ENCODE measurements at places on chromosomes 11 and 22. TPM values are rescaled to one million over a fixed set of nuclear protein-coding genes. Genes with fewer than 3 reads are reported as not detected.

DNA sequence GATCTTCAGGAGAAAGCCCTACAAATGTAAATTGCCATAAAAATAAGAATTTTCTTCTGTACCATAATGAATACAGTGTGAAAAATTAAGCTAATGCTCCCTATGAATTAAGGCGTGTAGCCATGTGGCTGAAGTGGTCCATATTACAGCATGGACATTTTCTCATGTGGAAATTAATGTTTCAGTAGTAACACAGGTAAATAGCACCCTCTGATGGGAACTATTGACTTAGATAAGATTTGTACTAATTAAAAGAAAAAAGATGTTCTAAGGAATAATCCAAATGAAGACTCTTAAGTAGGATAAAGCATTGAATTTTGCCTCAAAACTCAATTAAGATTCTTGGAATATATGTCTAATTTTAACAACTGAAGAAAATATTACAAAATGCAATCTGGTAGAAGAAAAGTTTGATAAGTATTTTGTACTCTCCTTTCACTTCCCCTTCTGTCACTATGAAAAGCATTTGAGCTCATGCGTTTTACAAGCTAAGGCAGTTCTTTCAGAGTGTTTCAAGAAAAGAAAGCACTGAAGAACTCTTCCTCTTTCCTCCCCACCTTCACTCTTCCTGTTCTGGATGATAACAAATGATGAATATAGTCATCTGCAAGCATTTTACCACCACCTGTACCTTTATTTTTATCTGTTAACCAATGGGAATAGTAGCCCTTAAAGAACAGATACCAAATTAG is 9.9 kb upstream of the OR8D2 start:
- DNase-seq, result no peak

GRM5 gene
- total RNA-seq, result not detected

DNA sequence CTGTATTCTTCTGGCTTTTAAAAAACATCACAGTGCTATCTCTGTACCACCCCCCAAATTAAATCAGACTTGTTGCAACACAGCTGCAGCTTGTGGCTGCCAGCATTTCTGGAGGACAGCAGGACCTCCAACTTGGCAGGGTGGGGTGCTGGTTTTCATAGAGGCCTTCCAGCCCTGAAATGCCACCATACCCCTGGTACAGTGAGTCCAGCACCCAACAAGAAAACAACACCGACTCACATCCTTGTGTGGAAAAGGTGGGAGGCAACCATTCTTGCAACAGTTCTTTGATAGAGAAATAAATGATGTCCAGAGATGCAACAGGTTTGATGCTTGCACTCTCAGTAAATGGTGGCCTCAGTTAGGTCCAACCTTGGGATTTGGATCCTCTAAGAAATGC is 96.0 kb downstream of the ABTB2 start:
- no peak for DNase-seq

DNA sequence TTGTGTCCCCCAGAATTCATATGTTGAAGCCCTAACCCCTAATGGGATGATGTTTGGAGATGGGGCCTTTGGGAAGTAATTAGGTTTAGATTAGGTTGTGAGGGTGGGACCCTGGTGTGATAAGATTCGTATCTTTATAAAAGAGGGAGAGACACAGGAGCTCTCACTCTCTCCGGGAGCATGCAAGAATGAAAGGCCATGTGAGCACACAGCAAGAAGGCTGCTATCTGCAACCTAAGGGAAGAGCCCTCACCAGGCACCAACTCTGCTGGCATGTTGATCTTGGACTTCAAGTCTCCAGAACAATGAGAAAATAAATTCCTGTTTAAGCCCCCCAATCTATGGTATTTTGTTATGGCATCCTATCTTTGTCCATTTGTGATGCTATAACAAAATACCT is 97.3 kb downstream of the ELP4 start:
- no peak for DNase-seq

DNA sequence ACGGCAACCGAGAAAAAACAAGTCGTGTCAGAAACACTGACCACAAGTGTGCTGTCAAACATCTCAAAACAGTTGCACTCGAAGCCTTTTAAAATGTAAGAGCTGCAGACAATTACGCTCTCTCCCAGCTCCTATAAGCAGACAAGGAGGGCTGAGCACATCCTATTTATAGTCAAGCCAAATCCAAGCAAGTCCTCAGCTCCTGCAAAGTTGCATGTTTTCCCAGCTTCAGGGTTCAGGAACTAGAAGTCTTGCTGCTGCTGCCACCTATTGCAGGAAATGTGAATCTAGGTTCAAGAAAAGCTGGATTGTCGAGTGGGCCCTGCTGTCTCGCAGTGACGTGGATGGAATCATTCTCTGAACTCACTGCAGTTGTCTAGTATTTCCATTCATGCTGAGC is 15.5 kb downstream of the EFCAB6 start:
- no peak for DNase-seq

GRCh38 chr22:23026777-23027176 is 43.5 kb upstream of the GNAZ start:
- DNase-seq, result no peak

SNX32 gene
- total RNA-seq, result 1.2 TPM

DNA sequence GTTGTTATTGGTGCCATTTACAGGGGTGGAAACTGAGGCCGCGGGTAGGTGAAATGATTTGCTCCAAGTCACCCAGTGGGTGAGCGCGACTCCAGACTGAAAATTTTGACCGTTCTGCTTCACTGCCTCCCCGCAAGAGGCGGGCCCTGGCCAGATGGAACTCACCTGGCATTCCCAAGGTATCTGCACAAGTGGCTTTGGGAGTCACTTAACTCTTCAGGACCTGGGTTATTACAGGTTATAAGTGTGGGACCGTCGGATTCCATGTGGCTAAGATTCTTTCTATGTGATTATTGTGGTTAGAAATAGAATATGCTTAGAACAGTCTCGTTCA is 598 bp downstream of the CABIN1 start:
- no peak for DNase-seq

TEX54 gene
- 0.79 TPM for total RNA-seq

DNA sequence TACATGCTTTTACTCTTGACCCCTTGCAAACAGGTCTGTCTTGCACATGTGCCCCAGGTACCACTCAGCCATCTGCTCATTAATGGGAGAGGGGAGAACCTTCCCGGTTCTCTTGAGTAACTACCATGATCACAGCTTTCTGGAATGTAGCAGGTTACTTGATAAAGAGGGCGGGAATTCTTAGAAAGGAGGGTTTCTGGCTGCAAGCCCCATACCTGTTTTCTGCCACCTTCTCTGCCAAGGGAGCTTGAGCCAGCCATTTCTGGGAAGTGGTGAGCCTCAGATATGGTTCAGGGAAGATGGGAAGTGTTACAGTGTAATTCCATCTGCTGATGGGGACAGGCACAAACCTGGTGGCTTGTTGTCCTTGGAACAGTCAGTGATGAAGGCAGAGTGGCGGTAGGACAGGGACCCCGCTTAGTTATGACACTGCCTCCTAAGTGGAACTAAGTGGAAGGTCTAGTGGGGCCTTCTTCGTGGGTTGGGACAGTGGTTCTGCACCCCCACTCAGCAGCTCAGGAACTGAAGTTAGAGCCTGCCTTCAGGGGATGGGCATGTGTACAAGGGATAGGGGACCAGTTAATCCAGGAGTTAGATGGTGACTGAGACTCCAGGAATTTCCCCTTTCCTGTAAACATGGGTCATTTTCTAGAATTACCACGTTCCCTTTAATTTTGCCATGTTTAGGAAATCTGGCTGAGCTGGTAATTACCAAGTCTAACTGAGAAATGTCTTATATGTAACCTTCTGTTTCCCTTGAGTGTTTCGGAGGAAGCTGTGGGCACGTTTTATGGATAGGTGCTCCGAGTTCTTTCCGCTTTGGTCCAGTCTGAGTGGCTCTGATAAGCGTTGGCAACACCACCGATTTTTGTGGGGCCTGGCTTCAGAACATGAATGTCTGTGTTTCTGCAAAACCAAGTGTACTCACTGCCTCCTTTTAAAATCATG is 35.3 kb downstream of the BCR start:
- DNase-seq, result peak; percentile 66

GRCh38 chr11:130379276-130379675 is 49.1 kb downstream of the ADAMTS8 start:
- no peak for DNase-seq

TMPRSS4 gene
- total RNA-seq, result not detected

GLB1L2 gene
- 10.2 TPM for total RNA-seq

GRCh38 chr11:113806406-113806805 is 26.8 kb downstream of the CLDN25 start:
- DNase-seq, result peak; percentile 76

GRCh38 chr11:69453151-69453550 is 28.3 kb upstream of the LINC01488 start:
- no peak for DNase-seq

DNA sequence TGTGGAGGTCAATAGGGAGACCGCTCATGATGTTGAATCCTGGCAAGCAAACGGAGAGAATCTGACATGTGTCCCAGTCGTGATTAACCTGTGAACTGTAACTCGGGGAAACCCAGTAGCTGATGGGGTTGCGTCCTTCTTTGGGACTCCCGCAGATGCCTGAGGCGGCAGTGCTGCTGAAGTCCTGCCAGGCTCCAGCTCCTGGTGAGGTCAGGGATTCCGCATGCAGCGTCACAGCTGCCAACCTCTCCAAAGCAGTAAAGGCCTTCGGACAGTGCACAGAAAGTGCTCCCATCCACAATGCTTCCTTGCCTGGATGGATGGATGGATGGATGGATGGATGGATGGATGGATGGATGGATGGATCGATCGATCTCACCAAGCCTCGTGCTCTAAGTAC is 13.5 kb downstream of the KCNQ1 start:
- DNase-seq, result no peak

SMIM35 gene
- total RNA-seq, result 0.28 TPM

BSCL2 gene
- total RNA-seq, result 32.4 TPM

- no peak for DNase-seq
Measured at GRCh38 chr22:39610246-39610645, 39.7 kb downstream of the CACNA1I start.

DNA sequence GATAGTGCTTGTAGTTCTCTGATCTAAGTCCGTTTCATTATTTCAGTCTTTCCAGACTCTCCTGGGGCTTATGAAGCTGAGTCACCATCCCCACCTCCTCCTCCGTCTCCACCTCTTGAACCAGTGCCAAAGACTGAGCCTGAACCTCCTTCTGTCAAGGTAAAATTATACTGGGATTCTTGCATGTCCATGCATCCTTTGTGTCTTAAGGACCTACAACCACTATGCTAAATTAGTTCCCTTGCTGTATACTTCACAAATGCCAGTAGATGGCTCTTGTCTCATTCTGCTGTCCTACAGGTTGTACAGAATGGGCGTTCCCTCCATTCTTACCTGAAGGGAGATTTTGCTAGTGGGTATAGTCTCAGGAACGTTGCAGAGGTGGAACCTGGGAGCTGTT is 42.2 kb downstream of the POLD3 start:
- DNase-seq, result no peak

PAK1 gene
- total RNA-seq, result 33.1 TPM

GTSE1 gene
- 40.8 TPM for total RNA-seq

OR52N2 gene
- not detected for total RNA-seq

NUDT8 gene
- total RNA-seq, result 22.2 TPM

- DNase-seq, result no peak
Measured at GRCh38 chr11:65211293-65212105, 29.8 kb downstream of the CAPN1 start.

GRCh38 chr11:40161854-40162410 is 1297.5 kb downstream of the LRRC4C start:
- no peak for DNase-seq

DNA sequence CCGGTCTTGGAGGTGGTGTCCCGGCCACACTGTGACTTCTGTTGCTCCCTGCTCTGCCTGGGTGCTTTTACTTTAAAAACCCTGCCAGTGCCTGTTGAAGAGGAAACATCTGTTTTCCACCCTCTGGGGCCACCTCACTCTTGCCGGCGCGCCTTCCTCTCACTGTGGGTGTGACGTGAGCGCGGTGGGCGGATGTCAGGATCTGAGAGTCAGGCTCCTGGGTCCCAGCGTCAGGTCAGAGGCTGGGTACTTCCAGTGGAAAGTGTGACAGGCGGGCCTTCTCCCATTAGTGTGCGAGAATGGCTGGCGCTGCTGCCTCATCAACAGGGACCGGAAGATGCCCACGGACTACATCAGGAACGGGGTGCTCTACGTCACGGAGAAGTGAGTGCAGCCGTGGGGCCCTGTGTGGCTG is 54.2 kb downstream of the GRAMD4 start:
- peak; percentile 96 for DNase-seq

DNA sequence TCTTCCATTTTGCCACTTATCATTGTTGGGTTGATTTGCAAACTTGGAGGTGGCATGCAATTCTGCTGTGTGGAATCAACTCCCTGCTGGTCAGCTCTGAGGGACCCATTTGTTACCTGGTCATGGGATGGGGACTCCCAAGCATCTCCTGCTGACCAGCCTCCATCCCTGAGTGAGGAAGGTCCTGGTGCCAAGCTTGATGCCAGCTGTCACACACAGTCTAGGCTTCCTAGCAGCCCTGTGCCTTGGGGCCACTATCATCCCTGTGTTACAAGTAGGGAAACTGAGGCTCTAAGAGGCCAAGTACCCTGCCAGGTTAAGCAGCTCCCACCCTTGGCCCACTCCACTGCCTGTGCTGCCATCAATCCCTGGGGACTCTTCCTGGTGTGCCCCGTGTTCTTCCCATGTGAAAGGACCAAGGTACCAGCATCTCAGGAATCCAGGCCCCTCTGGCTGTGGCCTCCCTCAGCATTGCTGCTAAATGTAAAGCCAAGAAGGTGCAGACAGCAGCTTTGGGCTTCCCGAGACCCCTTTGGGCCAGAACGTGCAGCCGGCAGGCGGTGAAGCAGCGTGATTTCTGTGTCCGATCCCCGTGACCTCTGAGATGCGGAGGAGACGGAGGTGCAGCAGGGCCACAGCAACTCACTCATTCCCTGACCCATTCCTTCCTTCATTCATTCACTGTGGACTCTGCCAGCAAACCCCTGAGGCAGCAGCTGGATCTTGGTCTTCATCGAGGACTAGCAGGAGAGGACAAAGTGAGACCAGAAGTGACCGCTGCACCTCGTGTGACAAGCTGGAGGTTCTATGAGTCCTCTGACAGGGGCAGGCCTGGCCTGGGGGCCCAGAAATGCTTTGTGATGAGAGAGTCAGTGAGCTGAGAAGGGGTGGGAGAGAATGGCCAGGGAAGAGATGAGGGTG is 49.7 kb downstream of the MYEOV start:
- DNase-seq, result peak; percentile 45

DNA sequence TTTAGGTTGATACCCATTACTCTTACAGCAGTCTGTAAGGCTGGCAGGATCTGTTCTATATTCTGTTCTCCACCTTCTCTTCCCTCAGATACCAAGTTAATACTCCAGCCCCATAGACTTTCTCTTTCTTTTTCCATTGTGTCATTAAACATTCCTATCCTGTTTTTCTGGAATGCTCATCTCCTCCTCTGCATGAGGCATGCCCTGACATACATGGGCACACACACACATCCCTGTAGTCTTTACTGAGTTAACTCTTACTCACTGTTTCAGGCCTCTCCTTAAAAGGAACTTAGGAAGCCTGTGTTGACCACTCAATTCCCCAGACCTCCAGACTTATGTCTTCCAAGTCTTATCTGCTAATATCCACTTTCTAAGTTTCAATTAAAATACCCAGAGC is 476.8 kb downstream of the METTL15 start:
- no peak for DNase-seq

FAT3 gene
- not detected for total RNA-seq

- DNase-seq, result no peak
Measured at GRCh38 chr22:27512283-27512761, 289.2 kb downstream of the MN1 start.
